ENCODE measurements at places on chromosomes 7 and 10.

DNA sequence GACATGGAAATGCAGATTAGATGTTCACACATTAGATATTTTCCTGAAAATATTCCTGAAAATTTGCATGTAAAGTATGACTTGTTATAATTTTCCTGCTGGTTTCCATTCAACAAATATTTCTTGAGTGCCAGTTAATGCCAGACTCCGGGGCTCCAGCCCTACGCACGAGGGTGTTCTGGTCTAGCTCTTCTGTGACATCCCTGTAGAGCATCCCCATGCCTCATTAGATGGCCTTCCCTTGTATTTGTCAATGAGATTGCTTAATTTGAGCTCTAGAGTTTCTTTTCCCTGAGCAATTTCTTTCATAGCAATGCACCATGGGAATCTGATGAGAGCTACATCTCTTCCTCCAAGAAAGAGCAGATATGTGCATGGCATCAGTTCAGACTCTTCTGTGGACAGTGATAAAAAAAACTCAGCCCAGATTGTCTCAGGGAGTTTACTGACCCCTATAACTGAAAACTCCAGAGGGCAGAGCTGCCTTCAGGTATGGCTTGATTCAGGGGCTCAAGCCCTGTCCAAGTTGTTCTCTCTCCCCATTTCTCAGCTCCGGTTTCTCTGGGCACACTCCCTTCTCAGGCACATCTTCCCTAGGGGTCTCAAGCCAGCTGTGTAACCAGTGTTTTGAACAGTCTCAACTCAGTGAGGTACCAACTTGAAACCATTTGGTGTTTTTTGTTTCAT, 96.7 kb downstream of the PARP12 start:
- DNase-seq: no peak

- DNase-seq: no peak
Observed at GRCh38 chr10:70115948-70116682, 16.5 kb downstream of the AIFM2 start.

DNA sequence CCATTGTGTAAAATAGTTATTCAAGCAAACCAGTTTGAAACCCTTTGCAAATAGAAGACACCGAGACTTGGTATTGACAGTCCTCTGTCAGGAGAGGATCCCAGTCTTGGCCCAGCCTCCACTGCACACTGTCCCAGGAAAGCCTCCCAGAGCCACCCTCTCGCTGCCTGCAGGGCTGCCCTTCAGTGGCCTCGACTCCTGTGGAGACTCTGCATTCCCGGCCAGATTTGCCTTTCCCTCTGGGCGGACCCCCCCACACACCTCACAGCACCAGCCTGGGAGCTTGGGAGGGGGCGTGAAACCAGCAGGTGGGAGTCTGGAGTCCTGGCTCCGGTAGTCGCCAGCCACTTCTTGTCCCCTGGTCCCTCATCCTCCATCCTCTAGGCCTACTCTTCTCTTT, 48.7 kb downstream of the GRK5 start:
- no peak for DNase-seq

GRCh38 chr7:87767827-87768226, 108.3 kb downstream of the SLC25A40 start:
- no peak for DNase-seq
